ENCODE measurements at places on chromosomes 7 and 10.

DNA sequence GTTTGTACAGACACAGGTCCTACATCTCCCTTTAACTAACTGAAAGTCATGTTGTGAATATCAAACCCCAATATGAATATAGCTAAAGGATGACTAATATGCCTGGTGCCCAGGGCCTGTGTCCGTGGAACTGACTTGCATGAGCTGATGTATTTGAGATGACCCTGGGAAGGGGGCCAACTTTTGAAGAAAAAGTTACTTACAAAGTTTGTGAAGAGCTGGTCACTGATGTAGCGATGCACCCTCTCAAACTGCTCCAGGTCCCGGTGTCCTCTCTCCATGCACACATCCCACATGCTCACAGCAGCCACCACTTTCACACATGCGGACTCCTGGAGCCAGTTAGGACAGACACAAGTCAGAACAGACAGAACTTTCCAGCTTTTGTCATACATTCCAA is 106.2 kb downstream of the ABCC2 start:
- peak; percentile 45 for DNase-seq

- no peak for DNase-seq
Measured at GRCh38 chr7:13031468-13031867, 344.0 kb downstream of the ARL4A start.

GRCh38 chr7:69219381-69219780 is 378.9 kb upstream of the AUTS2 start:
- DNase-seq: no peak

DNA sequence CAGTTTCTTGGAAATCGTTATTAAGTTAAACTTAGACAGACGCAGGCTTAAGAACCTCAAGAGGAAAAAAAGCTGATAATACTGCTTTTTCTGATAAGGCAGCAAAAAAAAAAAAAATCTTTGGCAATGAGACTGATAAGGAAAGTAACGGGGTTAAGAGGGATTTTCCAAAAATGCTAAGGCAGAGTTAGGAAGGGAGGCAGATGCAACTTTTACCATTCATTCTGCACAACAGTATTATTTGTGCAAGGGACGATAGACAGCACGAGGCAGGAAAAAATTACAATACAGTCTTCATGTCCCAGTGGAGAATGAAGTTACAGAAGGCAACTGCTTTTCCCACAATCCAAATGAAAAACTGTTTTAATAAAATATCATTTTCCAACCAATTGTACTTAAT is 194.0 kb downstream of the DOCK4 start:
- DNase-seq: no peak

DNA sequence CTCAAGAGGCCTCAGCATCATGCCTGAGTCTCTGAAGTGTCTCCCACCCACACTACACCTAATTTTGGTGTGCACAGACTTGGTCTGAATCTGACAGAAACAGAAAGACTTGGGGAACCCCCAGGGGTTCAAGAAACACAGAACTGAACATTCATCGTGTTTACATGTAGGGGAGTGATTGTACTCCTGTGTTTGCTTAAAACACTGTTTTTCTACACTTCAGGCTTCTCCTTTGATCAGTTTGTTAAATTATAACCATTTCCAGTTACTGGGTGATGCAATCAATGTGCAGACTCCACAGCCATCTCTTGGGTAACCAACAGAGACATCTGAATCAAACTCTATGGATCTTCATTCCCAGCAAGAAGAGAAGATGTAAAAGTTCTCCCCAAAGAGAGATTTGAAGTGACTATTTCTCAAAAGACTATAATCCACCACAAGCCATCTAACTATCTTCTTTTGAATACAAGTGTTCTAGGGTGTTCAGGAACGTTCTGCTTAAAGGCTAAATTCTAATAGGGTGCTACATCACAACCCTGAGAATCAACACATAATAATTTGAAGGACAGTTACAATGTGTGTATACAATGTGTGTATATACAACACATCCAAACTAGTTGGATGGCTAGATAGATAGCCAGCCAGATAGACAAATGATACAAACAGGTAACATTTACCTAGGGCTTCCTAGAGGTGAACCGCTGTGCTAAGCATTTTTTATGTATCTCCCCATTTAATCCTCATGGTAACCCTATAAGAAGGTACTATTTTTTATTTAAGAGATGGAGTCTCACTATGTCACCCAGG is 34.2 kb downstream of the DNAJC12 start:
- no peak for DNase-seq

DNA sequence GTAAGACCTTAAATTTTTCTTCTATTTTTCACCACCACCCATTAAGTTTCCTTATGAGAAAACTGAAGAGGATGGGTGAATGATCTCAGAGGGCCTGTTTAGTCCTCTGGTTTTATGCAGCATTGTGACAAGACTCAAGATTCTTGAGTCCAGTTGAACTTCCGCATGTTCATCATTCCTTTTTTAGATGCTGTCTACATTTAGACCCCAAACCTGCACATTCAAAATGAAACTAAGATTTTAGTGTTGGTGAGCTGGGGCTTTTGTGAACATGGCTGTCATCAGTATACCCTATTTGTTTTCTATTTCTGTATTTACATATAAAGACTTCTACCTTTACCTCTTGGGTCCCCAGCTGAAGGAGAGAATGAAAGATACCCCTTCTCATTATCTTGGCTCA is 31.1 kb downstream of the NET1 start:
- DNase-seq: no peak

- DNase-seq: no peak
Measured at GRCh38 chr7:151984612-151985011, 28.4 kb downstream of the GALNTL5 start.

DNA sequence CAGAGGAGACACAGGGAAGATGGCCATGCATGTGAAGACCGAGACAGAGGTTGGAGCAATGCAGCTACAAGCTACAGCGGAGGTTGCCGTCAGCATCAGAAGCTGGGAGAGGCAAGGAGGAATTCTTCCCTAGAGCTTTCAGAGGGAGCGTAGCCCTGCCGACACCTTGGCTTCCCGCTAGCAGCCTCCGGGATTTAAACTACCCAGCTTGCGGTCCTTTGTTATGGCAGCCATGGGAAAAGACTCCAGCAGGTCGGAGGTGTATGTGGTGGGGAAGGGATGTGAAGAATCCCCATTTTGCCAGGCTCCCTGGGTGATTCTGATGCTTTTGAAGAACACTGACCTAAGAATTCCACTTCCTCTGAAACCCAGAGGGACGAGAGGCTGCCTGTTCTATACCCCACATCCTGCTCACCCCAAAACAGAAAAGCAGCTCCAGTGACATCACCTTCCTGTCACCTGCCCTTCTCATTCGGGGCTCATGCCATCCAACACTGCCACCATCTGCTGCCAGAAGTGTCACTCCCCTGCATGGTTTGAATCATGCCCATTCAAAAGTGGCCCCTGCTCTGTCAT is 3.3 kb upstream of the SEPHS1 start:
- no peak for DNase-seq

DNA sequence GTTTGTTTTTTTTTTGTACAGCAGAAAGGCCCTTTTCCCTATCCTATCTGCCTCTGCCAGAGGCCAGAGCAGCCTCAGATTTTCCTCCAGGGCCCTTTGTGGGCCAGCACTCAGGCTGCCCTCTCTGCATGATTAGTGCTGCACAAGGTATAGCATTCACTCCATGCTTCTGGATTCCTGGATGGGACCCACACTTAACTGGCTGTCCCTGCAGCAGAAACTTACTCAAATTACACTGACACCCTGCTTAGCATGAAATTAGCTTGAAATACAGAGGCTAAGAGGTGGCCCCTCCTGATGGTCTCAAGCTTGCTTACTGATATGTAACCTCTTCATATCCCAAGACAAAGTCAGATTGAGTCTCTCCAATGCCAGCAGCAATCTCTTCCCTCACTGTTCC is 239.3 kb downstream of the SORCS1 start:
- DNase-seq: no peak

DNA sequence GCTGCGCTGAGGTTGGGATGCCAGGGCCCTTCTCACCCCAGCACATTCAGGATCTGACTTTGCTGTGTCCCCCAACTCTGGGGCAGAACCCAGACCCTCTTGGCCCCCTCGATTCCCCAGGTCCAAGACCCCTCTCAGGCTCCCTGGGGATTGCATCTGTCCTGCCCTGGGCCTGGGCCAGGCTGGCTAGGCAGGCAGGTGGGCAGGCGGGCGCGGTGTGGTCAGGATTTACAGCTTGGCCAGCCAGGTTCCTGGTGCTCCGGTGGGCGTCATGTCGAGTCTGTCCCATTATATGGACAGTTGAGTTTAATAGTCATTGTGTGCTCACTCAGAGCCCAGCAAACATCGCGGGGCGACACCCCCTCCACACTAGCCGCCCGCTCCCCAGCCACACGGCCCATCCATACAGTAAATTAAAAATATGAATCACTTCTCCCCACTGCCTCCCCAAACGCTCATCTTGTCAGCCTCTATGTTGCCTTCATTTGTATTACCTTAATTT is 23.5 kb downstream of the POLL start:
- no peak for DNase-seq

DNA sequence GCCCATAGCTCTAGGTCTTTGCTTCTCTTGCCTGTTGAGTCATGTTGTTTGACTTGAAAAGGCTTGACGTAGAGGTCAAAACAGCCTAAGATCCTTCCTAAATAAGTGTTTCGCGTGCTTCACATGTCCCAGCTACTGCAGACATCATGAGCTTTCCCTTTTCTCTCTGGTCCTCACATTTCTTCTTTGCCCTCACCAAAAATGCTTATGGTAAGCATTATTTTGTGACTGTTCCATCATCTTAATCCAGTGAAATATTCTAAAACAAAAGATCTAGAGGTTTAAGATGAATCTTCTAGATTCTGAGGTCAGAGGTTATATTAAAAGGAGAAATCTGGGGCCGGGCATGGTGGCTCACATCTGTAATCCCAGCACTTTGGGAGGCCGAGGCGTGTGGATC is 8.5 kb upstream of the ACSL5 start:
- no peak for DNase-seq

- DNase-seq: no peak
Measured at GRCh38 chr7:32023376-32023775, 46.8 kb downstream of the PDE1C start.

DNA sequence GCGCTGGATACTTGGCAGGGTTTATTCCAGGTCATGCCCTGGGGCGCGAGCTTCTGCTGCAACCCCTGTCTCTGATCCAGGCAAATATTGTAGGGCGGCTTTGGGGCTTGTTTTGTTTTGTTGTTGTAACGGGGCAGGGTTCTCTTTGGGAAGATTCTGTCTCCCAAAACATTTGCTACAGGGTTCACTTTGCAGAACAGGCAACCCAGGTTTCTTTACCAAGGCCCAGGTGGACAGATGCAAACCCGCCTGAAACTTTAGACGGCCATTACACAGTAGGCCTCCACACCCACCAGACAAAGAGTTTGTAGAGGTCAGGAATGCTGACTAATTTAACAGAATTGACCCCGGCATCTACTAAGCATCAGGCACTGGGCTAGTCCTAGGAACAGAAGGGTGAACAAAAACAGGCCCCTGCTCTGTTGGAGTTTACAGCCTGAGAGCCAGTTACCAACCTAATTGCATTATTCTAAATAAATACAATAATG is 567 bp upstream of the CDCA7L start:
- DNase-seq: no peak

DNA sequence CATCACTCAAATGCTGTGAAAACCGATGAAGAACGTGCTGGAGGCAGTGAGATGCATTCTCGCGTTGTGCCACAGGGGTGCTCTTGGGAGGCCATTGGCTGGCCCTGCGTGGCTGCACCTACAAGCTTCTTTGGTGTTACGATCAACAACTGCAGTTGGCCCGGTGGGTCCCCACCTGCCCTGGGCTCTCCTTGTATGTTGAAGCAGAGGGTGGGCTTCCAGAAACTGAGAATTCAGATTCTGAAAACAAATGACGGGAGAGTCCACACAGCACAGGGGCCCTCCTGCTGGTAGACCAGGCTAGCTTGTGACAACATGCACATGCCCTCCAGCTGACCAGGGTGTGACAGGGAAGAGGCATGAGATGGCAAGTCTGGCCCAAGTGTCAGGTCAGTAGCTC is 23.7 kb upstream of the DDC start:
- no peak for DNase-seq

DNA sequence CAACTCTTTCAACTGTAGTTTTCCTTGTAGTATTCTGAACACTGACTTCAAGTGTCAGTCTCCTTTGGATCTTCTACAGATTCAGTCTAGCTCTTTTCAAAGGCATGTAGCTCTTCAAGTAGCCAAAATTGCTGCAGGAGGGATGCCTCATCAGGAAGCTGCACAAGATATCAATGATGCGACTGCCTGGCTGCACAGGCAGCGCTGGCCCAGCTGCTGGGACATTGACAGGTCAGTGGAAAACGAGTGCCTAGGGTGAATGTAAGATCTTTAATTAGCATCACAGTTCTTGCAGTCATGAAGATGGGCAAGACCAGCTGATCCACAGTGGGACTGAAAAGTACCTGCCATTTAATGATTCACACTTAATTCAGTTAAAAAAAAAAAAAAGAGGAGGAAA is 167.6 kb downstream of the ANK3 start:
- peak; percentile 12 for DNase-seq

- DNase-seq: no peak
Measured at GRCh38 chr7:1301882-1302251, 69.2 kb downstream of the UNCX start.

GRCh38 chr7:142313528-142313927 is 55.7 kb upstream of the PRSS58 start:
- DNase-seq: no peak

GRCh38 chr10:23371073-23371472 is 26.5 kb upstream of the C10orf67 start:
- no peak for DNase-seq

GRCh38 chr7:101996131-101996691 is 178.8 kb downstream of the CUX1 start:
- DNase-seq: no peak

DNA sequence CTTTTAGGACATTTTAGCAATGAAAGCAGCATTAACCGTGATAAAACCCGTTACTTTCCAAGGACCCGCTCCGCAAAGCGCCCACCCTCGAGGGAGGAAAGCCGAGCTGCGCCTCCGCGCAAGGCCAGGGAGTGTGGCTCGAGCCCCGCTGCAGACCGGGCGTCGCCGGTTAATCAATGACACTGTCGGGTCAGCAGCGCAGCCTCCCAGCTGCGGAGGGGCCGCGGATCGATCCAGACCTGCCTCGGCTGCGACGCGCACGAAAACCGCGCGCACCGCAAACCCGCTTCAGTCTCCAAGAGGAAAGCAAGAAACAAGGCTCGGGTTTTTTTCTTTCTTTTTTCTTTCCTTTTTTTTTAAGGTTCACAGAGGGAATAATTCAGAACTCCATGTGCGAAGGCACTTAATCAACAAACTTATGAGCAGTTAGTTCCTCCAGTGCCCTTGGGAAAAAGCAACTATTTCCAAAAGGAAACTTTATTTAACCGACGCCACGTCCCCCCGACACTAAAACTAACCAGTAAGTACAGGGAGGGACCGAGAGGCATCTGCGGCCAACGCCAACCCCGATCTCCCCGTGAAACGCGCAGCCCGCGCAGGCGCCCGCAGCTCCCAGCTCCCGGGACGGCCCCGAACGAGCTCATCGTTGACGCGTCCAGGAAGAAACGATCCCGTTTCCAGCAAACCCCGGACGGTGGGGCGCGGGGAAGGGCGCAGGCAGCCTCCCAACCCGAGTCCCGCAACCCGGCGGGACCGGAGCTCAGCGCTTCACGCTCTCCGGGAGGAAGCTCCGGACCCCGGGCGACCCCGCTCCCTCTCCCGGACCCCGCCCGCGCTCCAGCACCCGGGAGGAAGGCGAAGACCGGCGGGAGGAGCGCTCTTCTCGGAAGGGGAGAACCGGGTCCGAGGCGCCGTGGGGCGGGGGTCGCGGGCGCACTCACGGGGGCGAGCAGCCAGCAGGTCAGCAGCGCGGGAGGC is 598 bp downstream of the VIPR2 start:
- no peak for DNase-seq
